ENCODE measurements at places on chromosomes 16 and 17.

- no peak for DNase-seq
Measured at GRCh38 chr16:89135166-89135565, 36.4 kb upstream of the CDH15 start.

GRCh38 chr17:77790143-77790829, 168.2 kb upstream of the TNRC6C start:
- DNase-seq: no peak

GRCh38 chr16:70512456-70512855, 10.9 kb downstream of the COG4 start:
- no peak for DNase-seq

- no peak for DNase-seq
Measured at GRCh38 chr17:32161506-32162365, 19.4 kb downstream of the RHOT1 start.

- DNase-seq: no peak
Measured at GRCh38 chr16:89140981-89141883, 30.3 kb upstream of the CDH15 start.

DNA sequence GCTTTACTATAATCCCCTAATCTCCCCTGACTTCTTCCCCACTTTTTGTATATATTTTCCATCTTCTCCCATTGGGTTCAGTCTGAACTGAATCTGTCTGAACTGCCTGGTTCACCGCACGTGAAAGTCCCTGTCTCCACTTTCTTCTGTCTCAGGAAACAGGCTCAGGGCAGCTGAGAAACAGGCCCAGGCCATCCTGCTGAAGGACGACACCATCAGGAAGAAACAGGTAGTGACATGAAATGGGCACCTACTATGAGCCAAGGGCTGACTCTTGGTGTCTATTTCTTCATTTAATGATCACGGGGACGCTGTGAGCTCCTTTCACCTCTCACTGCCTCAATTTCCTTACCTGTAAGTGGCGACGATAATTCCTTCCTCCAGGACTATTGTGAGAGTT, 90.5 kb upstream of the HSBP1 start:
- DNase-seq: no peak

- no peak for DNase-seq
Measured at GRCh38 chr17:45314741-45315647, 1.8 kb downstream of the MAP3K14 start.

Measured in nucleus accumbens (tissue), 56 donors.